ENCODE measurements at places on chromosomes 1 and 21.

- no peak for DNase-seq
Observed at GRCh38 chr1:64482128-64482527, 12.2 kb downstream of the CACHD1 start.

- peak; percentile 94 for DNase-seq
Observed at GRCh38 chr1:234499119-234499942, 20.4 kb upstream of the TARBP1 start.

DNA sequence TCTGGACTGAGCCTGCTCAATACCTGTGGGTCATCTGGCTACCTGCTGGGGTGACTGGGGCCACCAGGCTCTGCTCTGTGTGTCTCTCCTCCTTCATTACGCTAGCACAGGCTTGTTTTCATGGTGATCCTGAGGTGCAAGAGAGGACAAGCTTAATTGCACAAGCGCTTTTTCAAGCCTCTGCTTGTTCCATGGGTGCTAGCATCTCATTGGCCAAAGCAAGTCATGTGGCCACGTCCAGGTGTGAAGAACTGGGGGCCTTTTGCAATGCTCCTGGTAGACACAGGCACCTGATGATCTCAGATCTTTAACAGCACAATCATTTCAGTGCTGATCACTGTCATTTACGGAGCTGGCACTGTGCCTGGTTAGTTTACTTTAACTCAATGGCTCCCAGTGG is 114.6 kb downstream of the KAZN start:
- DNase-seq: no peak

GRCh38 chr1:53378061-53378460 is 50.2 kb upstream of the LRP8 start:
- DNase-seq: no peak

GRCh38 chr1:248834343-248834940 is 3.6 kb upstream of the ZNF672 start:
- no peak for DNase-seq
